Stimulated activated CD8-positive, alpha-beta memory T cell treated with anti-CD3 and anti-CD28 coated beads, Interleukin-4, amount 100 ng/mL, for 1 hour (primary cell): ENCODE measurements at places on chromosomes 3 and 15.

DNA sequence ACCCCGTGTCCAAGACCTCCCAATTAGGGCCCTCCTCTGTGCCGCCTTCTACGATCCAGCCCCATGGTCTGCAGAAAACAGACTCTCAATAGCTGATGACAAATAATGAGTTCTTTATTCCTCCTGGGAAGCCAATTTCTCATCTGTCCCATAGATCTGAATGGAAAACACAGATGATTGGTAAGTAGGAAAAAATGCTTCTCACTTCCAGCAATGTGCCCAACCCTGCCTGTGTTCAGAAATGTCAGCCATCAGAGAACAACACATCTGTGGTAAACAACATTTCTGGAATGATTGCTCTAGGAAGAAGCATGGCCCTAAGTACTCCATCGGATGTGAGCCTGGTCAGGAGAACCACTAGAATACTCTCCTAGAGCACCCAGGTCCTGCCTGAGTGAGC is 240.5 kb upstream of the HES1 start:
- no peak for DNase-seq

- DNase-seq: no peak
Measured at GRCh38 chr15:91329914-91330313, 229.9 kb downstream of the SV2B start.

DNA sequence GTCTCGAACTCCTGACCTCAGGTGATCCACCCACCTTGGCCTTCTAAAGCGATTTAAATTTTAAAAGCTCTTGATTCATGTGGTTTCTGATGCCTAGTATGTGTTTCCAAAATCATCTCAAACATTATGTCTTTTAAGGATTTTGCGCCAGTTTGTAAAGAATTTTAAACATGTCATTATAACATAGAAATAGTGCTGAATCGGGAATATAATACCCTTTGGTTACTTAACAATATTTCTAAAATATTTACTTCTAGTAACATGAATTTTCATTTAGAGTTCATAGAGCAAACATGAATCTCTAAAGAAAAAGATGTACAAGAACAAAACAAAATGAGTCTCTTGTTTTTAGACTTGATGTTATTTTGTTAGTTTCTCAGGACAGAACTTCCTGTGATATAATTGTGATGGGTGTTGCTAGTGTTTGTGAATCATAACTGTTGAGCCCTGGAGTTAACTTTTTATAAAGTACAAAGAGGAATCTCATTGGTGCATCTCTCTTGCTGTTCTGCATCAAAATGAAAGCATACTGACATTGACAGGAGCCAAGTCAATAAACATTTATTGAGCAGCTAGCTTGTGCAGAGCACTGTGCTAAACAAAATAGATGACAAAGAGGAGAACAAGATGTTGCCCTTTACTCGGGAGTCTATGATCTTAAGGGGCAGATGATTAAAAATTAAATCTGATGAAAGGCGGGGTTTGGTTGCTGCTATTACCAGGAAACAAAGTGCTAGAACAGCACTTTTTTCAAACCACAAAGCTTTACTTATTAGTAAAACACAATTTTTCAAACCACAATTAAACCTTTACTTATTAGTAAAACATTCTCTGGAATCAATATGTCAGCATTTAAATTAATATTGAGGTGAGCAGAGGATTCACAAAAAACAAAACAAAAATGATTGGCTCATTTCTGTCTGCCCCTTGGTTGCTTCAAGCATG is 73.4 kb downstream of the MME start:
- DNase-seq: no peak

DNA sequence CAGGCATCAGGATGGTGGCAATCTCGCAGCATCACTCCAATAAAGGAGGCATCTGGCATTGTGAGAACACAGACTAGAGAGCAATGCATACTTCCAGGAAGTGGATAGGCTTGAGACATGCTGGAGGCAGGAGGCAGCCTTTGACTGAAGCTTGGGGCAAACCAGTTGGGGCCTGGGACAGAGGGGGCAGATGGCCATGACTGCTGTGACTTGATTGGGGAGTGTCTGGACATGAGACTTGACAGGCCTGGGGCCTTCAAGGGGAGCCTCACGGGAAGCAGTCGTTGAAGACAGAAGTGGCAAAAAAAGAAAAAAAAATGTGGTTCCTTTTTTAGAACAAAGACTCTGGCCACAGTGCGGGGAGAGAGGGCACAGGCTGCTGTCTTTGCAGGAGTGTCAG is 44.7 kb upstream of the CHRNA7 start:
- DNase-seq: no peak

GRCh38 chr3:134328846-134329245 is 45.4 kb downstream of the AMOTL2 start:
- DNase-seq: no peak

GRCh38 chr3:147914532-147914931 is 505.4 kb downstream of the ZIC1 start:
- DNase-seq: no peak

DNA sequence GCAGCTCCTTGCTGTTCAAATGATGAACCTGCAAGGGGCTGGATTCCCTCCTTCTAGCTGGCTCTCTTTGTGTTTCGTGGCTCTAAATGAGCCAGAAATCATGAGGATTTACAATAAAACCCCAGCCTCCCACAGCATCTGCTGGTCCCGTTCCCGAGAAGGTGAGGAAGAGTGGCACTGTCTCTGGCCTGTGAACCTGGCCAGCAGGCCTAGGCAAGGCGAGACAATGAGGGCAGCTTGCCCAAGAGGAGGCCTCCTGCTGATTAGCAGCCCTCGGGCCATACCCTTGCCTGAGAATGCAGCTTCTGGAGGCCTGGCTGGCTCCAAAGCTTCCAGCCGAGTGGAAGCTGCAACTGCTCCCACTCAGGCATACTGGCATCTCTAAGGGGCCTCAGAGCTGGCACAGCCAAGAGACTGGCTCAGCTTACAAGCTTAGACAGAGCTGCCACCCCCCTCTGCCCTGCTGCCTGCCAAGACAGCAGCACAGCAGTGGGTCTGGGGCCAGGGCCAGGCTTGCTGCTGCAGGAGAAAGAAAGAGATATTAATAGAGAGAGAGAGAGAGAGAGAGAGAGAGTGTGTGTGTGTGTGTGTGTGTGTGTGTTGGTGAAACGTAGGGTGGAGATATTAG is 76.5 kb downstream of the HMG20A start:
- no peak for DNase-seq

DNA sequence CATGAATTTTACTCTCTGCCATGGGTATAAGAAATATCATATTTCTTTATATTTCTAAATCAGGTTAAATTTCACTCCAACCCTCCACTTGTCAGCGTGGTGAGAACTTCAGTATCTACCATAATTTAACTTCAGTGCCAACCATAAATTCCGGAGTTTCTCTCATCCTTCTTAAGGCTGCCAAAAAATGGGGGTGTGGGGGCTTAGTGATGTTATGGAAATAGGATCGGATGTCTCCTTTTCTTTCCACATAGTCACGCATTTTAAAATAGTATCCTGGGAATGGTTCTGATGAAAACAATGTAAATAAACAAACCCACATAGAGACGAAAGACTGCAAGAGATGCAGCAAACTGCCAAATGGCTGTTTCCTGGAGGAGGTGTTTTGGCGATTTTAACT is 12.9 kb upstream of the FAM3D start:
- no peak for DNase-seq

- DNase-seq: no peak
Measured at GRCh38 chr3:177812492-177812891, 615.2 kb upstream of the TBL1XR1 start.

GRCh38 chr3:47035645-47036044 is 56.2 kb downstream of the NBEAL2 start:
- DNase-seq: no peak

- no peak for DNase-seq
Measured at GRCh38 chr3:53949541-53949940, 57.9 kb upstream of the SELENOK start.

DNA sequence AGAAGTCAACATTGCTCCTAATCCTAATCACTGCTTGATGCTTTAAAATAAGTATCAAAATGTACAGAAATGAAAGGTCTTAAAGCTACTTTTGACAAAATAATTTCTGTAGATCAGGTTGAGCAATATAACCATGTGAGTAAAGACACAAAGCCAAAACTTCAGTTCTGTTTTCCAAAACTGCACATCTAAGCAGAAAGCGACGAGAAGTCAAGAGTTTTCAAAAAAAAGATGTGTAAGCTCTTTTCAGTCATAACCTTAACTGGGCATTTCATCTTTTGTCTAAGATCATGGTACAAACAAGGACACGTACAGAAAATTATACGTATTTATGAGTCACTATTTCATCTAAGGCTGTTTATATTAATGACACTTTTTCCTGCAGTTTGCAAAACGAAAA is 608.8 kb downstream of the FOXP1 start:
- DNase-seq: no peak

GRCh38 chr3:32261545-32261944 is 23.1 kb downstream of the CMTM8 start:
- no peak for DNase-seq

- DNase-seq: no peak
Measured at GRCh38 chr15:95470529-95470928, 860.0 kb upstream of the NR2F2 start.

DNA sequence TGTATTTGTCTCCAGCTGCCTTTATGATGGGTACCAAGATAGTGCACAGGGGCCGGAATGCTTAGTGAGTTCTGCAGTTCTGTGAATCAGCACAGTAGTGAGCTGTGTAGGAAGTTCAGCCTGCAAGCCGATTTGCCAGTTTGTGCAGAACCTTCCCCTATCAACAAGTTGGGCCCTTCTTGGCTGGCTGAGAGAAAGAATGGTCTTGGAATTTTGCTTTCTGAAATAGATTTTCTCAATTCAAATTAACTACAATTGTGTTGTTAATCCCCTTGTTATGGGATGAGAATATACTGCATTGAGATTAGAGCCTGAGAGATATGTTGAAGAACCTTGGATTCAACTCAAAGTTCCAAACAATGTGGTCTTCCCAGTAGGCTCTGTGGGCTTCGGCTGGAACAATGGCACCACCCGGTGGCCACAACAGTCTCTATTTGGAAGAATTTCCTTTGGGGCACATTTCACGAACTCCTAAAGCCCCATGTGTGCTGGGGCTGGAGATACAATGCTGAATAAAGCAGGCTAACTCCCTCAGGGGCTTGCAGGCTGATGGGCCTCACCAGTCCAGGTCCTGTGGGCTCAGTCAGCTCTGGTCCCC is 59.1 kb downstream of the TRIM42 start:
- no peak for DNase-seq

DNA sequence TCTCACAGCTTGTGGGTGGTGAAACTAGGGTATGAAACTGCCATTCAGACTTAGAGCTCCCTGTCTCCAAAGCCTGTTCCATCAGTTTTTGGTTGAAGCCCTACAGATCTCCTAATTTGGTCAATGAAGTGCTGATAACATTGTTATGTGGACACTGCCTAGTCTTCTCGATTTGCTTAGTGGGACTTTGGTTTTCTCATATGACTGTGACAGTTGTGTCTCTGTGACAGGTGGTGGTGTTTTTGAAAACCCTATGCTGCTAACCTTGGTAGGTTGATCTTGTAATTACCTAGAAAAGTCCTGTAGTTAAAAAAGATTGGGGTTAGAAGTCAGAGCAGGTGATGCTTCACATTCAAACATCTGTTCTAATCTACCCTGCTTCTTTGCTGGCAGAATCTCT is 9.2 kb downstream of the PPM1L start:
- DNase-seq: no peak

DNA sequence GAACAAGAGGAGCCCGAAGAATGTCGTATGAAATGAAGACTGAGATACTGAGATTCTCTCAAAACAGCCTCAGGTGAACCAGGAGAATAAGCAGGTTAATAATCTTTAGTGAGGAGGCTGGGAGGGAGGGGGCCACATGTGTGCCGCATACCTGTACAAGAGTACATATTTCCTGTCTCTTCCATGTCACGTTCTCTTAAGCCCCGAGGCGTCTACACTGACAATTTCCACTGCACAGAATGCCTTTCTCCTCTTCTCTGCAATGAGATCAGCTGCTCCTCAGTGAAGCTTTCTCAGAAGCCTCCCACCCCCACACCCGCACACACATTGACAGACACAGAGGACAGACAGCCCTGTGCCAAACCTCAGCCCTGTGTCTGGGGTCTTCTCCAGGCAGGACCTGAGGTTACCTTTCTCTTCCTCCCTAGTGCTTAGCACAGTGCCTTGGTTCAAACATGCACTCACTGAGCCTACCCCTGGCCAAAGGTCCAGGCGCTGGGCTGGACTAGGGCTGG is 55.4 kb downstream of the PDZRN3 start:
- DNase-seq: no peak

DNA sequence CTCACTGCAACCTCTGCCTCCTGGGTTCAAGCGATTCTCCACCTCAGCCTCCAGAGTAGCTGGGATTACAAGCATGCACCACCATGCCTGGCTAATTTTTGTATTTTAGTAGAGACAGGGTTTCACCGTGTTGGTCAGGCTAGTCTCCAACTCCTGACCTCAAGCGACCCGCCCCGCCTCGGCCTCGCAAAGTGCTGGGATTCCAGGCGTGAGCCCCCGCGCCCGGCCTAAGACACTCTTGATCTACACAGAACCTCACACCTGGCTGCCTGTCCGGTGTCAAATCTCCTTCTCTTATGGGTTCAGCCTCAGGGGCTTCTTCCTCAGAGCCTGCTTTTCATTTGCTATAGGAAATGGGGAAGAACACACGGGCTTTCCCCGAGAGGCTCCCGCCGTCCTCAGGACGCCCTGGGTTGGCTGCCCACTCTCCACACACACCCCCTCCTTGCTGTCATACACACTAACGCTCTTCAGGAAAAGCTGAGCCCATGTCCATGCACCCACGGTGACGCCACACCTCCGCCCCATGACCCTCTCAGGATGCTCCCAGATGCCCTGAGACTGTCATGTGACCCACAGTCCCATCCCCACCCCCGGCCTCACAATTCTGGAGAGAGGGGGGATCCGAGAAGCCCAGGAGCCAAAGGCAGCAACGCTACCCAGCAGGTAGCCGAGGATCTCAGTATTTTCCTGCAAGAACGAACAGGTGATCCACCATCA is 10.4 kb downstream of the TMEM44 start:
- no peak for DNase-seq

GRCh38 chr3:24905266-24905665 is 410.6 kb upstream of the THRB start:
- no peak for DNase-seq

DNA sequence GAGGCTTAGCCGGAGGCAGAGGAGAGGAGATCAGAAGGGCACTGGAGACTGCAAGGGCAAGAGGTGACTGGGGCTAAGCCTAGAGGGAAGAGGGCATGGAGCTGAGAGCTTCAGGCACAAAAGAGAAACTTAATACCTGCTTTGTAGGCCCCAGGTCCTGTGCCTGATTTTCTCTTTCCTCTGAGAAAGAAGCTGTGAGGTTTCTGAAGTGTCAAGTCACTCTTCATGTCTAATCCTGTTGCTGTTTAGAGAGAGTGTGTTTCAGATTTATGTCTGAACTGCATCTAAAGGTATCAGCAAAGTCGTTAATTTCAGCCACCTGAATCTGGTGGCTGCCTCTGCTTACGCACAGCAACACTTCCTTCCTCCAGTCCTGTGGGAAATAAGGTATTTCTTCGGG is 106.9 kb upstream of the RNU6-1 start:
- no peak for DNase-seq

- no peak for DNase-seq
Measured at GRCh38 chr3:3816034-3816433, 16.8 kb downstream of the LRRN1 start.

GRCh38 chr3:32097768-32098167 is 8.7 kb upstream of the GPD1L start:
- no peak for DNase-seq
